ENCODE measurements at places on chromosomes 16 and 17. TPM values are rescaled to one million over a fixed set of nuclear protein-coding genes. Genes with fewer than 3 reads are reported as not detected.

The KRTAP1-1 gene
- not detected for total RNA-seq

The ABCA9 gene
- 14.5 TPM for total RNA-seq

The SNF8 gene
- 83.7 TPM for total RNA-seq

DNA sequence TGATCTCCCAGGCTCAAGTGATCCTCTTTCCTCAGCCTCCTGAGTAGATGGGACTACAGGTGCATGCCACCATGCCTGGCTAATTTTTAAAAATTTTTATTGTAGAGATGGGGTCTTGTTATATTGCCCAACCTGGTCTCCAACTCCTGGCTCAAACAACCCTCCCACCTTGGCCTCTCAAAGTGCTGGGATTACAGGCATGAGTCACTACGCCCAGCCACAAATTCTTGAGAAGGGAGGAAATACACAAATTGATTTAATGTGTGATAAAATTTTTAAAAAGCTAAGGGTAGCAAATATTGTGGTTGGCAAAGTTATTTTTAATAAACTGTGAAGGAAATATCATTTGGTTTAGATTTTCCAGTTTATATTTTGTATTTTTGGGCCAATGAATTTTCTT lies 9.6 kb downstream of the ITGAD start:
- no peak for DNase-seq

- no peak for DNase-seq
These were observed 848.6 kb upstream of the RBFOX1 start for GRCh38 chr16:6484081-6484480.

GRCh38 chr17:64145375-64145750 lies 15.4 kb upstream of the ERN1 start:
- no peak for DNase-seq

Measured in right cardiac atrium (tissue), 5 donors.